Foreskin fibroblast (primary cell): ENCODE measurements at places on chromosomes 11 and 22.

DNA sequence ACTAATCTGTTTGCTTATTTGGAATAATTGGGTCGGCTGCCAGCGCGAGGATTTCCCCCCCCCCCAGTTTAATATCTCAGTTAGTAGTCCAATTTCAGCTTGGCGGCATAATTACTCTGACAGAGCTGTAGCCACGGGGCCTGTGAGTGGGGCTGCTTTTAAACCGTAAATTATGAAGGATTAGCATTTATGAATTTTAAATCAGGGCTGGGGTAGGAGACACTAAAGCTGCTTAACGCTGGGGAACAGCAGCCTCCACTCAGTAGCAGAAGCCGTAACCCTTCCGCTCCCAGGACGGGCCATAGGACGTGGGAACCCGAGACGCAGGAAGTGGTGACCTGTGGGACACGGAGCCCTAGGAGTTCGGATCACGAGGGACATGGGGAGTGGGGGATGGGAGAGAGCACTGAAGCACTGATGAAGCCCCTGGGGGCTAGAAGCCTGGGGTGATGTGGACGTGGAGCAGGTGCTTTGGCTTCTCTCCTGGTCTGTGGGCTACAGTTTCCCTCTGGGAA, 66.2 kb upstream of the LMO1 start:
- DNase-seq = no peak

DNA sequence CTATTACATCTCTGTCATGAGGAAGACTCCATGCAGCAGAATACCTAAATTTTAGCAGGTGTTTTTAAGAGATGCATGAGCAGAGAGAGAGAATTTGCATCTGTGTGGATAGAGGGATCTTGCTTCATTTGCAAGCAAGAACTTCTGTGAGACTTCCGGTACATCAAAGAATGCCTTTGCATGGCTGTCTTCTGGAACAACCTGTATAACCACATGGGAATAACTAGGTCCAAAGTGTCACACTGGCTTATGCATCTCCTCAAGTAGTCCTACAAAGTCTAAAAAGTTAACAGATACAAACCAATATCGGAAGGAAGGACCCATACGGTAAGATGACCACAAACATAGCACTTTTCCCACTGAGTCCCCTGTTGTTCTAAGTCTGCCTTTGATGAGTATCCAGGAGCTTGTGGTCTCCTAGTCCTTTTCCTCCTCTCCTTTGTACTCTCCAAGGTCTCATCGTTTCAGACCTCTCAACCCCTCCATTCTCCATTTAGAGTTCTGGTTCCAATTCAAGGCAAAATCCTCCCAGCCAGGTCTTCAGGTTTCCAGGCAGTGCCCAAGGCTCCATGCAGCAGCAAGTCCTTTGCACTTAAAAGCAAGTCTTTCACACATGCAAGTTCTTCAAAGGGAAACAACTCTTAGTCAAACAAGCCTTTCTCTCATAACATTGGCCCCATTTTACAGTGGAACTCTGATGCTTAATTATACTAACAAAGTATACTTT, 581.7 kb upstream of the ARHGAP42 start:
- DNase-seq = no peak

DNA sequence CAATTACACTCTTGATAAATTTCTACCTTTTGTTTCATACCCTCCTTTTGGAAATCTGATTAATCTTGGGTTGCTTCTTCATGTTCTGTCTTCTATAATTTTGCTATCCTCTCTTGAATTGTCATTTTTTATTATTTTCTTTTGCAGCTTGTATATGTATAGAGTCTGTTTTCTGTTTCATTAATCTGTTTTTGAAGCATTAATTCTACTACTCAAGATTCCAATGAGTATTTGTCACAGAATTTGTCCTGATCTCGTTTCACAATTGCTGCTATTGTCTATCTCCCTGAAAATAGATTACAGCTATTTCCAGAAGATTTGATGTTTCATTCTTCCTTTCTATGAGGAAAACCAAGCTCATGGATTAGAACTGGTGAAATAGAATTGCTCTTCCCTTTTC, 406.1 kb downstream of the DYNC2H1 start:
- no peak for DNase-seq

DNA sequence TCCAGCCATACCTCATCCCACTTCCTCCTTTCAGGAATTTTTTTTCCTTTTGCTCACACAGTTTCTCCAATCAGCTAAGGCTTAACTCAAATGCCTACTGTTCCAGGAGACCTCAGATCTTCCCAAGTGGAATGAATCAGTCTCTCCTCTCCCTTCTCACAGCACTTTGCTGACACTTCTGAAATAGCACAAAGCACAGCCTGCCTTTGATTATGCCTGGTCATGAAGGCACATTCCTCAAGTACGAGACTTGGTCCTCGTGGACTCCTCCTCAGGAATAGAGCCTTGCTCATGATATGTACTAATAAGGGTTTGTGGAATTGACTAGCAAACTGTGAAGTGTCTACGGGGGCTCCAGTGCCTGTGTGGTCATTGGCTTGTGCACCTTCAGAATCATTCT, 176.7 kb upstream of the TENM4 start:
- DNase-seq = no peak

GRCh38 chr11:125701858-125702621, 21.4 kb upstream of the ACRV1 start:
- DNase-seq = no peak

DNA sequence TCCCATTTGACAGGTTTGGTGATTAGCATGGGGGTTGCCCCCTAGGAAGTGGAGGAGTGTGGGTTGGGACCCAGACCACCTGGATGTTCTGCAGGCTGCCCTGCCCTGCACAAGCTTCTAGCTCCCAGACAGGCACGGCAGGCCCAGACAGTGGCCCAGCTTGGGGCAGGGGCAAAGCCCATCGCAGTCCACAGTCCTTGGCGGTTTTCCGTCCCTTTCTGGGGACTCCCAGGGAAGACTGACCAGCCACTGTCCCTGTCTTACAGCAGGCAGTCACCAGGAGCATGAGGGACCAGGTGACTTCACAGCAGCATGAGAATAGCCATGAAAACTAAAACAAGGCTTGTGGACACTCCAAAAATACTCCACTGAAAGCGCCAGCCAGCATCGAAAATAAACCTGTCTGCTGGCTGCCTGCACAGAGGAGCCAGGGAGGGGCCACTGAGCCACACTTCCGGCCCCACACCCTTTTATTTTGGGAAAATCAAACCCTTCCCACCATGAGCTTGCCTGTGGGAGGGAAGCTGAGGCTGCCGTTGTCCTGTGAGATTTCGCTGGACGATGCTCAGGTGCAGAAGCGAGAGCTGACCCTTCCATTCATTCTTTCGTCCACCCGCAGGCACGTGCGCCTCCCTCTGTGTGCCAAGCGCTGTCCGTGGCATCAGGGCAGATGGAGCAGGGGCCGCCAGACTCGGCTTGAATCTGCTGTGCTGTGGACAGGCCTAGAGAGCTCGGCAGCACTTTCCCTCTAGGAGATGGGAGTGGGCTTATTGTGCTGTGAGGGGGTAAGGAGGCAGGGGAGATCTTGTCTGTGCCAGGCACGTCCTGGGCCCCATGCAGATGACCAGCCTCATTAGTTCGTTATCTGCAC, 28.0 kb downstream of the FADD start:
- no peak for DNase-seq

DNA sequence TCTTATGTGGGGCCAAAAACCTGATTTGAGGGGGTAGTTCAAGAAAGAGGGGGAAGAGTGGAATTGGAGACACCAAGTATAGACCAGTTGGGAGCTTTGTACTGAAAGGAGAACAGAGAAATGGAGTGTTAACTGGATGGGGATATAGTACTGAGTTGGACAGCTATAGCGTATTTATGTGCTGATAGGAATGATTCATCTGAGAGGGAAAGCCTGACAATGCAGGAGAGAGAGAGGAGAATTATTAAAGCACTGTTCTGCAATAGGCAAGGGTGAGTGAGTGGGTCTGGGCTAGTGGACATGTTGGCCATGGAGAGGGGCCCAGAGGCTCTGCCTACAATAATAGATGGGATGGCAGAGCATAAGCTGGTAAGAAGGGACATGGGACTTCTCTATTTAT, 52.9 kb upstream of the PITPNB start:
- DNase-seq = no peak

DNA sequence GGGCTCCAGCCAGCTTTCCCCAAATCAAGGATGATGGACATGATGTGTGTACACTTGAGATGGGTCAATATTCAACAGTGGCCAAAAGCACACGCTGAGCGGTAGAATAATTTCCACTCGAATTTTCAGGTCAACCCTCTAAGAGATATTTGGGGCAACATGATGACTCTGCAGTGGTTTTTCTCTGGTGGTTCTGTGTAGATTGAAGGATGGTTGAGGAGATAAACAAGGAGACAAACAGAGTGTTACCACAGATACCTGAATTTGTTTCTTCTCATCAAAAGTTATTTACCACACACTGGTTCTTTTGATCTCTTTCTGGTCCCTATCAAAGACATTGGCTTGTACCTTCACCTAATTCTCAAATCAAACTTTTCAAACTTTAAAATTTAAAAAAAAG, 242.0 kb downstream of the ETS1 start:
- no peak for DNase-seq

DNA sequence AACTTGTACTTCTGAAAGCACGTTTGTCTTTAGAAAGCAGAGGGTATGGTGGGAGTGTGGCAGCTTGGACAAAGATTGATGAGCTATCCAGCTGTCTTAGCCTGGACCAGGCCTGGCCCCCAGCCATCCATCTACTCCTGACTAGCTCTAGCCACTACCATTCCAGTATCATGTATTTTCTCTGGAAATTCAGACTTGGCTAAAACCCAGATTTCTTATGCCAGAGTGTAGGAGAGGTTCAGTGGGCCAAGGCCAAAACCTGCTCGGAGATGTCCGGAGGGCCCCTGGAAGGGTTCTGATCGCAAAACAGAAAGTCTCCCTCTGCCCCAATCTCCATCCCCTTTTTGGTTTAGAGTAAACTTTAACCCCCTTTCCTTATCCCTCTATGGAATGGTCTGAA, 24.8 kb upstream of the MTCH2 start:
- DNase-seq = no peak
